ENCODE measurements at places on chromosomes 12 and 14.

DNA sequence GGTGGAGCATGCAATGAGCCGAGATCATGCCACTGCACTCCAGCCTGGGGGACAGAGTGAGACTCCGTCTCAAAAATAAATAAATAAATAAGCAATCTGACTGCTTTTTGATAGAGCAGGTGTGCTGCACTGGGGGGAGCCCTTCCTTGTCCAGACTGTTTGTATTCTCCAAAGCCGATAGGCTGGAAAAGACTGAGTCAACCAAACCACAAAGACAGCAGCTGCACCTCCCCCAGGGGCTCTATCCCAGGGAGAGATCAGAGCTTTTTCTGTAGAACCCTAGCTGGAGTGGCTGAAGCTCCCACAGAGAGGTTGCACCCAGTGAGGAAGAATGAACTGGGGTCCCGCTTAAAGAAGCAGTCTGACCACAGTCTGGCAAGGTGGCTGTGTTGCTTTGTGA is 45.8 kb upstream of the LALBA start:
- no peak for DNase-seq

GRCh38 chr12:4852911-4853310 is 56.8 kb upstream of the KCNA1 start:
- no peak for DNase-seq

- DNase-seq, result no peak
Measured at GRCh38 chr12:87280893-87281292, 748.3 kb downstream of the C12orf50 start.

GRCh38 chr12:79844693-79845092 is 90.2 kb downstream of the PPP1R12A start:
- DNase-seq, result no peak

- no peak for DNase-seq
Measured at GRCh38 chr12:67006610-67007009, 262.5 kb upstream of the CAND1 start.

- no peak for DNase-seq
Measured at GRCh38 chr14:73634011-73634833, 10.6 kb upstream of the DNAL1 start.

DNA sequence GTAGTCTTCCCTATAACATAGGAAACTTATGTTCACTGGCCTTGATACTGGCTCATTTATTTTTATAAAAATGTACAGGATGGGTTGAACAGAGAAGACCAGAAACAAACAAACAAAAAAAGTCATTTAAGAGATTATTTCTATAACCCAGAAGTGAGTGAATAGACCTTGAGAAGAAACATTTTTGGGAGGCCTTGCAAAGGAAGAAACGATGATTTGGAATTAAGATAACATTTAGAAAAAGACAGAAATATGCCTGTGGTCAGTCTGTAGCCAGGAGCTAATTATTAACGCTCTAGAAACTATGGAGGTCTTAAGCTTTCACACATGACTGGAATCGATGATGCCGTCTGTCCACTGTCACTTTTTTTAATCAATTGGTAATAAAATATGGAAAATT is 264.0 kb downstream of the EGLN3 start:
- no peak for DNase-seq

- DNase-seq, result no peak
Measured at GRCh38 chr14:68369281-68370056, 423.4 kb downstream of the ZFP36L1 start.

Measured in nucleus accumbens (tissue), 56 donors.